ENCODE measurements at places on chromosomes 12 and 14.

- no peak for DNase-seq
Observed at GRCh38 chr12:89494411-89495231, 30.0 kb downstream of the GALNT4 start.

DNA sequence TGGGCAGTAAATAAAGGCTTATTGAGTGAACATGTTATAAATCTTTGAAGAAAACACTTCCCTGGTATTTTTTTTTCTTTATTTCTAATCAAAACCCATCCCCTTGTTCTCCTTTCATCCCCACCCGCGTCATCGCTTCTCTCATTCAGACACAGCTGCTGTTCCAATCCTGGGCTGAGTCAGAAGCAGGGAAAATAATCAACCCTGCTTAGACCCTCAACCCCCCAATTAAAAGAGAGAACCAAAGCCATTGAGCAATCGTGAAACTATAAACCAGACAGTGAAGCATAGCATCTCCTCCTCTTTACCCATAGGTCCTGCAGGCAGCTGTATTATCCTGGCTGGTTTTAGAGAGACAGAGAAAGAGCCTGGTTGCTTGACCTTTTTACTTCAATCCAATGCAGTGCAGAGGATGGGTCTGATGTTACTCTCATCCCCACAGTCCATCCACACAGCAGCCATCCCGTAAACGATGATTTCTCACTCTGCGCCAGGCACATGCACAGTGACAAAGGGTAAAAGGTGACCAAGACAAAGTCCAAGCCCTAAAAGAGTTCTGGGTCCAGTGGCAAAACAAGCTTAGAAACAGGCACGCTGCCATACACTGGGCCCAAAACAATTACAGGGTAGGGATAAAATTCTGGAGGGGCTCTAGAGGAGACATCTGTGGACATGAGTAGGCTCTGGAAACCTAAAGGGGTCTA lies 238.3 kb downstream of the GALC start:
- DNase-seq: no peak

- no peak for DNase-seq
Observed at GRCh38 chr14:58805605-58806409, 168.0 kb downstream of the DACT1 start.

GRCh38 chr12:80156306-80156705 lies 57.0 kb downstream of the OTOGL start:
- no peak for DNase-seq

GRCh38 chr12:64412459-64412858 lies 8.3 kb downstream of the XPOT start:
- DNase-seq: no peak

DNA sequence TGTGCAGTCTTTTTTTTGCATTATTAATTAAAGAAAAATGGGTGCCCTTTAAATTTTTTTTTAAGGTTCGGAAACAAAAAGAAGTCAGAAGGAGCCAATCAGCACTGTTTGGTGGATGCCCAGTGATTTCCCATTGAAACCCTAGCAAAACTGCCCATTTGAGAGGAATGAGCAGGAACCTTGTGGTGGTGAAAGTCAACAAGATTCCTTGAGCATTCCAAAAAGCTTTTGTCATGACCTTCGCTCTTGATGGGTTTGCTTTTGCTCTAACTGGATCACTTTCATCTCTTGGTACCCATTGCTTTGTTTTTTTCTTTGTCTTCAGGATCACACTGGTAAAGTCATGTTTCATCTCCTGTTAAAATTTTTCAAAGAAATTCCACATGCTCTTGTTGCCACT lies 54.1 kb downstream of the ADIPOR2 start:
- no peak for DNase-seq

GRCh38 chr14:100271247-100271939 lies 32.4 kb downstream of the YY1 start:
- DNase-seq: no peak

GRCh38 chr12:7079826-7080125 lies 12.5 kb downstream of the C1R start:
- DNase-seq: no peak

- DNase-seq: no peak
Observed at GRCh38 chr14:45757655-45758054, 504.7 kb upstream of the MIS18BP1 start.

GRCh38 chr14:50794068-50794645 lies 36.8 kb downstream of the NIN start:
- DNase-seq: no peak

DNA sequence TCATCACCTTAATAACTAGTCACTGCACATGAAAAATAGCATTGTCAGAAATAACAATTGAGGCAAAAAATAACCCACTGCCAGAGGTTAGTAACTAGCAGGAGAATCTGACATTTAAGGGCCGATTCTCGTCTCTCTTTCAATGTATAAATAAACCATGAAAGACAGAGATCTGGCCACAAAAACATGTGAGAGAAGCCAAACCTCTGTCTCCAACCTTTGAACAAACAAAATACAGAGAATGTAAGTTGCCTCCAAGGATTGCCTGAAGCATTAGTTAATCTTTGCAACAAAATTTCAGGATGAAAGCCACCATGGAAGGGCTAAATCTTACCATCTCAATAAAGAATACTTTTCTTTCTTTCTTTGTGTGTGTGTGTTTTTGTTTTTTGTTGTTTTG lies 257.4 kb upstream of the TMTC1 start:
- no peak for DNase-seq

DNA sequence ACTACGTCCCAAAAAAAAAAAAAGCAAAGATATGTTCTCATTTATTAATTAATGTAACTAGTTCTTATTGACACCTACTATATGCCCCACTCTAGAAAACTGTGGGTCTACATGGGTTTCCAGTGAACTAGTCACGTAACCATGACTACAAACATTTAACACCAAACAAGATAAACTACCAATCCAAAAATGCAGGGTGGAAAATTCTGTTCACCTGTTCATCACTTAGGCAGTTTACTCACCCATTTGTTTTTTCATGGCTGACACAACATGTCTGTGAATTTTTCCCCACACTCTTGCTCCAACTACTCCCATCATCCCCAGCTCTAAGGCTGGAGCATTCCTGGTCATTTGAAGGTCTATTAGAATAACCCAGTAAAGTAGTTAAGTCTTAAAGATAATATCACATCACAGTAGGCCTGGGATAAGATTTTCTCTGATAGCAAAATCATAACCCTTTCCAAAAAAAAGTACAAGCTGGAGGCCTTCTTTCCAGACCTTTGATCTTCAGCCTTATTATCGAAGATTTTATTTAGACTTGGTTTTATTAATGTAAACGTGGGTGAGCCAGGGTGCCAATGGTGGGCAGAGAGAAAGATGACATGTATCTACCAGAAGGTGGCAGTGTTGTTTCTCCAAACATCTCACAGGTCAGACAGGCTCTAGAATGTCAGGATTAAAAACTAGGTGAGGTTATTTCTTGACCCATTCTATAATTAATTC lies 61.6 kb upstream of the DAAM1 start:
- DNase-seq: no peak

DNA sequence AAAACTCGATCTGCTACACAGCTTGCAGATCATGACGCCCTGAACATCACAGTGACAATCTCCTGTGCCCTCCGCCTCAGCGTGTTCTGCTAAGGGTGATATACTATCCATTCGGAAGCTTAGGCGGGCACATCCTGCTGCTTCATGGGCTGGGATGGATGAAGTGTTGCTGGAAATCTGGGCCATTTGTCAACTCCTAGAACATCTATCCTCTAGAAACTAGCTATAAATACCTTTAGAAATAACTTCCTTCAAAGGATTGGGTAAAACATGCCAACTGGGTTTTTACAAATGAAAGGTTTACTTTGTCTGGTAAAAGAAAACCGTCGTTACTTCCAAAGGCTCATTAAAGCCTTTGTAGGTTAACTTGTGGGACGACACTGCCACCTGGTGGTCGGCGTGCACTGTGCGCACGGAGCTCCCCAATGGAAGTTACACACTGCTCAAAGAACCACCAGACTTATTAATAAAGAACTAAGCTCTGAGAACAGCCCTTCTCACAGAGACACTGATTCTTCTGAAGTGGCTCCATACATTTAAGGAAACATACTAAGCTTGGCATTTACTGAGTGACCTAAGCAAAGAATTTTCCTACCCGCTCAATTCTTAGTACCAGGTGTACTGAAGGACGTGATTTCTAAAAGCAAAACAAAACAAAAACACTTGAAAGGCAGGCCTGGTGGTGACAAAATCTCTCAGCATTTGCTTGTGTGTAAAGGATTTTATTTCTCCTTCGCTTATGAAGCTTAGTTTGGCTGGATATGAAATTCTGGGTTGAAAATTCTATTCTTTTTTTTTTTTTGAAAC lies 21.6 kb upstream of the CACNA2D4 start:
- no peak for DNase-seq

- no peak for DNase-seq
Observed at GRCh38 chr12:65825507-65826352, 1.4 kb downstream of the HMGA2 start.

- no peak for DNase-seq
Observed at GRCh38 chr12:26630546-26631027, 202.4 kb downstream of the ITPR2 start.

DNA sequence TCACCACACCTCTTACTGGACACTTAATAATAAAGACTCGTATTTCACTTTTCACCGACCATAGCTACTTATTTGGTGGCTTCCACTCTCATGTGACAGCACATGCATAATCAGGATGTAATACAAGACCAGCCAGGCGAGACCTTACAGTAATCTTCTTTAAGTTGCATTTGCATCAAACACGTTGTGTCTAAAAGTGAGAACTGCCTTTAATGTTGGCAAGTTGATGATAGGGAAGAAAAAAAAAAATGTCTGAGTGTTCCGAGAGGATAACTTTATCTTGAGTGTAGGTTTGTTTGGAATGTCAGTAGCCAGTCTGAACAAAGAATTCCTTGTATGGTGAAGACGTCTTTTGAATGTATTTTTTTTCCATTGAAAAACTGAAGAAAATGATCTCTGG lies 440.4 kb downstream of the ADAMTS20 start:
- no peak for DNase-seq

- DNase-seq: no peak
Observed at GRCh38 chr14:38171197-38171596, 36.5 kb upstream of the SSTR1 start.

DNA sequence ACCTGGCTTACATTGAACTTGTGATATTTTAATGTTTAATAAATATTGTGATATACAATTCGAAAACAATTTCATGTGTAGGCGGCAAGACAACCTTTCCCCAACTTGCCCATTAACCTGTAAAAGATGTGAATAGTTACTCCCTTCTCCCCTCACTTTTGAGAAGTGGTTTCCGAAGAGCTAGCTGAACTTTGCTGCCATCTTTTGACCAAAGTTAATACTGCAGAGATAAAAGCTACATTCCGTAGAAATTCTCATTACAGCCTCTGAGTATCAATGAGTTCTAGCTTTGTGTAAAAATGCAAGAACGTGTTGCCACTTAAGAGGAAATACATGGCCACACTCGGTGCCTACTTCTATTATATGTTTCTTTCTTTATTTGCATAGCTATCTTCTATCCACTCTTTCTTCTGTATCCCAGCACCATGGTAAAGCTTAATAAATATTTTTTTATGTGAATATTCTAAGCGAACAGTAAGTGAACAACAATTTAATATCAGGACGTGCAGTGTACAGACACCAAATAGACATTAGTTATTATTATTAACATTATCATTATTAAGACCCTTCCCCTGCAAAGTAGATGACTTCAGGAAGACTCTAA lies 105.1 kb upstream of the TMEM260 start:
- no peak for DNase-seq

DNA sequence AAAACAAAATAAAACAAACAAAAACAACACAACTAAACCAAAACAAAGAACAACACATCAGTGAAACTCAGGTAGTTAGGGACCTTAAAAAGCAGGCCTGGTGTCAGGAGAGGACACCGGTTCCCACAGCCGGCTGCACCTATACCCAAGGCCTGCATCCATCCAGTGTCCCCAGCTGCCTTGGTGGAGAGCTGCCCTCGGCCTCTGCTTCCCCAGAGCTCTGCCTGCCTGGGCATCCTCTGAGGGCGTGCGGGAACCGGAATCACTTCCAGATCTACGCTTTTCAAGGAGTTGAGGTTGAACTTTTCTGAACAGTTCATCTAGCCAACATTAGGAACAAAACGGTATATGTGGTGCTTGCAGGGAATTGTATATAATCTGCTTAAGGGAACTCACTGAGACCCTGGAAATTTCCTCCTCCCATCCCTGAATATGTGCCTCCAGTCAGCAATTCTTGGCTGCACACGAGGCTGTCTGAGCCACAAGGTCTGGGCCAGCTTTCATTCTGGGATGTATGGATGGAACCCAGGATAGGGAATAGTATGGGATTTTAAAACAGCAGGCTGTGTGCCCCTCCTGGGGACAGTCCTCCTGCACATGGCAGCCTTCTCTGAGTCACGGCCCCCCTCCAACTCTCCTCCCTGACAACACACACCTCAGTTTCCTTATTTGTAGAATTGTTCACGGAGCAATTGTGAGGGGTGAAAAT lies 319.0 kb upstream of the RTL1 start:
- no peak for DNase-seq

- DNase-seq: no peak
Observed at GRCh38 chr12:29572464-29572863, 75.0 kb upstream of the OVCH1 start.

GRCh38 chr14:105840266-105841021 lies 314.1 kb downstream of the TMEM121 start:
- DNase-seq: no peak
